ENCODE measurements at places on chromosomes 16 and 17.

GRCh38 chr17:68870161-68870826 is 84.9 kb downstream of the ABCA8 start:
- no peak for DNase-seq

- DNase-seq = no peak
Measured at GRCh38 chr16:12017558-12017957, 41.0 kb downstream of the SNX29 start.

DNA sequence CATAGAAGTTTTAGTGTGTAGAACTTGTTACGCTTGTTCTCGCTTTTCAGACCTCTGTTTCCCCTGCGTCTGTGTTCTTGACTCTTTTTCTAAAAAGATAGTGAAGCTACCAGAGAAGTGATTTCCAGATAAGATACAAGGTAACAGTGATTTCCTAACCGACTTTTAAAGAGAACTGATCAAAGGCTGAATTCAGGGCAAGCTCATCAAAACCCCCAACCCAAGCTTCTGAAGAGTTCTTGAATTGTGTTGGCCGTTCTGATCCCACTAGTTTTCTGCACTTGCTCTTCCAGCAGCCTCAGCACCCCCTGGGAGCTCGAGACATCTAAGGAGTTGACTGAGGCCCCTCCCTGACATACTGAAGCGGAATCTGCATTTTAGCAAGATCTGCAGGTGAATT is 12.7 kb upstream of the NSMCE1 start:
- no peak for DNase-seq

DNA sequence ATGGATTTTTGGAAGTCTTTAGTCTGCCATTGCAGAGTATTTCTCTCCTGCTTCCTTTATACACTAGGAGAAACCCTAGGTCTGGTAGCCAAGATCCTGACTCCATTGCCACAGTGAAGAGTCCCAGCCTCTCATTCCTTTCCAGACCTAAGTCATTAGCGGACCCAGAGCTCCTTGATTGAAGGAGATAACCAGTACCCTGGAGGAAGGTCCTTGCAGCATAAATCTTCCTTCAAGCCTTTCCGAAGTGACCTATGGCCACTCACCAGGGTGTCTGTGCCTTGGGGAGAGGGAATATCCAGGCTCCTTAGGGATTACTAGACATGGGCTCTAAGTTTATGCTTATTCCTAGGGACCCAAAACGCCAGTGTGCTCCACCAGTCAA is 35.8 kb downstream of the BCL7C start:
- no peak for DNase-seq

- no peak for DNase-seq
Measured at GRCh38 chr17:45143767-45144198, 4.5 kb upstream of the HEXIM1 start.

DNA sequence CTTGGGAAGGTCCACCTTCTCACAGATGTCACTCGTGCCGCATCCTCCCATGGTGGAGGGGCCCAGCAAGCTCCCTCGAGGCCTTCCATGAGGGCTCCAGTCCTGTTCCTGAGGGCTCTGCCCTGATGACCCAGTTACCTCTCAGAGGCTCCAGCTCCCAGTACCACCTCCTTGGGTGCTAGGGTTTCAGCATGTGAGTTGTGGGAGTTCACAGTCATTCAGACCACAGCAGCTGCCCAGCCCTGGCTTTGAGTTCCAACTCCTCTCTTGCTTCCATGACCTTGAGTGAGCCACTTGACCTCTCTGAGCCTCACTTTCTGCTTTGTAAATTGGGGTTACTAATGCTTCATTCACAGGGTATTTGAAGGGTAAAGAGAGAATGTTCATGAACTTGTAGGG is 37.1 kb upstream of the LGALS9 start:
- DNase-seq = no peak

GRCh38 chr17:73365301-73365874 is 53.6 kb upstream of the CDC42EP4 start:
- DNase-seq = no peak
